ENCODE measurements at places on chromosomes 2 and 18.

- no peak for DNase-seq
Observed at GRCh38 chr2:105827351-105828096, 82.8 kb downstream of the NCK2 start.

GRCh38 chr2:1518331-1518803, 105.1 kb downstream of the TPO start:
- no peak for DNase-seq

- no peak for DNase-seq
Observed at GRCh38 chr2:60007671-60008070, 545.8 kb downstream of the BCL11A start.

- no peak for DNase-seq
Observed at GRCh38 chr2:233938676-233939370, 21.6 kb downstream of the TRPM8 start.

DNA sequence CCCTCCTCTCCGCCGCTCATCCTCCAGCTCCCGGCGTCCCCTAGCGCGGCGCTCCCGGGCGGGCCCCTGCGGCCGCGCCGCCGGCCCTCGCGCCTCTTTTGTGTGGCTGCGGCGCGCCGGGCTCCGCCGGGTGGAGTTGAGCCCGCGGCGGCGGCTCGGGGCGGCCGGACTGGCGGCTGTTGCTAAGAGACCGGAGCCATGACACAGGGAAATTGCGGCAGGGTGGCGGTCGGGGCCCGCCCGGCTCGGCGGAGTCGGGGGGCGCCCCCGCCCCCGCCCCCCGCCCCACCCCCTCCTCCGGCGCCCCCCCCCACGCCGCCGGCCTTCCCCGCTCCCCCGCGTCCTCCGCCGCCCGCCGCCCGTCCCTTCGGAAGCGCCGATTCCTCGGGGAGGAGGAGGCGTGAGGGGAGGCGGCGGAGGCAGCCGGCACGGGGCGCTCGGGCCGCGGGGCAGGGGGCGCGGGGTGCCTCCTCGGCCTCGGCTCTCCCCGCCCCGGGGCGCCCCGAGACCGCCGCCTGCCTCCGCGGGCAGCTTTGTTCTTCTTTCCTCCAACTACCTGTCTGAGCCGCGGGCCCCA, at the start of gene TMEM200C:
Gene TMEM200C (minus strand): TSS at position 224 of the 577 bp plus-strand sequence. CDS start 3,459 bp downstream, outside the sequence.
- no peak for DNase-seq

DNA sequence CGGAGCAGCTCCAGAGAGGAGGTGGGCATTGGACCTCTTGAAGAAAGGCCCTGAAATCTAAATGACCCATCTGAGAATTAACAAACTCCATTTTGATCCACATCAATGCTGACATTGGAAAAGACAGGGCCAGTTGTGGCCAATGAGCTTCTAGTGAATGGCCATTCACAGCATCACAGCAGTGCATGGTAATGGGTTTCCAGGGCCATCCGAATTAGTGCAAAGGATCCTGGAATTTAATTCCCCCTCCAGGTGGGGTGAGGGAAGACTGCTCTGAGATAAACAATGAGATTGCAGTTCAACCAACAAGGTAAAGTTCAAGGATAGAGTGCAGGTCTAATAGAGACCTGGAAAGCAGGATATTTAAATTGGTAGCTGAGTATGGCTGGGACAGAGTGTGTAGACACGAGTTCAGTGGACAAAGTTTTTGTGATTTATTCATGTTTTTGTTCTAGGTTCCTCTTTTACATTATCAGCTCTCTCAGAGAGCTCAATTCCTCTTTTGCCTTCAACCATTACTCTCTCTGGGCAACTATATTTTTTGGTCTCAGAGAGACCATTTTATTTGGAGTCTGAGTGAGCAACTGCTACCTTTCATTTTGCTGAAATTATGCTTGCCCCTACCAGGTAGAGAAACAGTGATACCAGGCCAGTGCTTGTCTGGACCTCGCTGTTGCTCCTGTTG, 5.0 kb downstream of the TACR1 start:
- DNase-seq: no peak

DNA sequence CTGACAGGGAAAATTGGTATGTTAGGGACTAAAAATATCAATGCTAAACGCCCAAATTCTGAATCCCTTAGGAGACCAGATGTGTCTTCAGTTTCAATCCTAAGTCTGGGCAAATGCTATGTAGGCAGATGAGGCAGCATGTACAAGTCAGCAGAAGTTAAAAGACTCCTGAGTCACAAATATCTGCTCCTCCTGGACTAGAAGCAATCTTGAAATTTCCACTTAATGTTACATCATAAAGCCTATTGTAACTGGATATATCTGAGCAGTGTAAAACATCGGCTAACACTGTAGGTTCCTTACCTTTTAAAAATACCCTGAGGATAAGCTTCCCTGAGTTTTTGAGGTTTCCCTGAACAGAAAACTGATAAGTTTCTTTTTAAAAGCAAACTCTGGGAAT, 1087.6 kb upstream of the PIK3C3 start:
- DNase-seq: no peak

GRCh38 chr2:218880859-218881594, 375 bp downstream of the WNT10A start:
- DNase-seq: no peak

DNA sequence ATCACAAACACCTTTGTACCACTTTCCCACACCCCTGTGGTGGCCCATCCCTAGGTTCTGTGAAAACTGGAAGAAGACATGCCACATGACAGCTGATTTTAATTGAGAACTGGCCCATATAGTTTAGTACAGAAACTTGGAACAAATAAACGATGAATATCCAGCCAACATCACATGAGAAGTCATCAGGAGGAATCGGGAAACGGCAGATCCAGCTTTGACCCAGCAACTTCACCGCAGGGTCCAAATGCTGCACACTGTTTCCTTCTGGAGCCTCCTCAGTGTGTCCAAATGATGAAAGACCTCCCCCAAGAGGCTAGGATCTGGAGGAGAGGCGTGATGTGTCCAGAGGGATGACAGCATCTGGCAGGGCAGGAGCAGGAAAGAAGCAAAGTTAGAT, 75.5 kb downstream of the COPS8 start:
- DNase-seq: peak; percentile 92

GRCh38 chr2:181910028-181910831, 18.7 kb downstream of the ITPRID2 start:
- DNase-seq: no peak

DNA sequence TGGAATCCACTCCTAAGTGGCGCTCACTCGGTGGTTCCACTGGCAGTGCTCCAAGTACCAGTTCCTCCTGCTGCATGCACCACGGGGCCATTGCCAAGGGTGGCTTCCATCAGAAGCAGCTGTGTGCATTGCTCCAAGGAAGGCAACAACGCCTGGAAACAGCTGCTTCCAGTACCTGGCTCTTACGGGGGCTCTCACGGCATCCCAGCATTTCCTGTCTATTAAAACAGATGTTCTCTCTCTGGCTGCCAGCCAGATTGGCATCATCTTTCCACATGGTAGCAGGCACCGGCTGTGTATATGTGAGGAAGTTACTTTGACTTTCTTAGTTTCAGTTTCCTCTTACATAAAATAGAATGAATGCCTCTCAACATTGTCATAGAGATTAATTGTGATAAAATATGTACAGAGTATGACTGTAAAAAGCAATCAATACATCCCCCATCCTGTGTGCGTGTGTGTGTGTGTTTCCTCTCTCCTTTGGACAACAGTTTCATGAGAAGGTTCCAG, 84.9 kb downstream of the CMPK2 start:
- DNase-seq: no peak

DNA sequence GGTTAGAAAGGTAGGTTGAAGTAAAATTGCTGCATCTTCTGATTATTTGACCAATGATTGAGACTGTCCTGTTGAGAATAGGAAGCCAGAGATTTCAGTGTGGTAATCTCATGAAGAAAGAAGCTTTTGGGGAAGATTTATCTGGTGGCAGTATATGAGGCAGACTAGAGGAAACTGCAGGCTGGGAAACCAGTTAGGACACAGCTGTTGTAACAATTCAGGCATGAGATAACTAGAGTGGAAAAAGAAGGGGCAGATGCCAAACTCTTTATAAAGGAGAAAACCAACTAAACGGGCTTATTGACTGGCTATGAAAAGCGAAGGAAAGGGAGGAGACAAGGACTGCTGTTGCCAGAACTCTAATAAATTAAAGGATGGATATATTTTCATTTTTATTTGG, 155.6 kb downstream of the TTC27 start:
- no peak for DNase-seq

DNA sequence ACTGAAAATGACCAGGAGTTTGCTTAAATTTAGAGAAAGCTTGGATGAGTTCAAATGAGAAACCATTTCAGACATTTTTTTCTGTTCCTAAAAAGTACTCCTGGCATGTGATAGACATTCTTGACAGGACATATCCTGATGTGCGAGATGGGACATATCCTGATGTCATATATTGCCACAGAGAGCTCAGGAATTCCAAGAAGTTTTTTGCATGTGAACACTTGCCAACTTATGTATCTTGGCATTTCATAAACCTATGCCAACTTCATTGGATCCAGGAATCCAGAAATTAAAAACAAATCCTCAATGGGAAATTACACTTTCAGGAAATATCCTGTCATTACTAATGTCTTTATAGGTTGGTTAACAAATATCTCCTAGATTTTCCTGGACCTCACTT, 2.9 kb upstream of the SERPINB3 start:
- no peak for DNase-seq

- peak; percentile 14 for DNase-seq
Observed at GRCh38 chr2:56209701-56210100, 25.9 kb downstream of the CCDC85A start.

DNA sequence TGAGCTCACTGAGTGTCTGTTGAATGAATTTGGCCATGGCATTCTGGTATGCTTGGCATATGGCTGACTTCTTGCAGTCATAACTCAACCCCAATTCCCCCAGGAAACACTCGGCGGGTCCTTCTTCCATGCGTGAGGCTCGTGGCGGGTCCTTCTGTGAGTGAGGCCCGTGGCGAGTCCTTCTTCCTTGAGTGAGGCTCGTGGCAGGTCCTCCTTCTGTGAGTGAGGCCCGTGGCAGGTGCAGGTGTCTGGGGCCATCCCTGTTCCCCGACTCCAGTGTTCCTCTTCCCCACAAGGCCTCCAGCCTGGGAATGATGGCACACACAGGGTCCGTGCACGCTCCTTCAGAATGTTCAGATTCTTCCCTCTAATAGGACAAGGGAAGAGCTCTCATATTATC, 169.0 kb downstream of the EIPR1 start:
- DNase-seq: no peak

GRCh38 chr2:168811696-168812095, 9.3 kb downstream of the NOSTRIN start:
- no peak for DNase-seq

DNA sequence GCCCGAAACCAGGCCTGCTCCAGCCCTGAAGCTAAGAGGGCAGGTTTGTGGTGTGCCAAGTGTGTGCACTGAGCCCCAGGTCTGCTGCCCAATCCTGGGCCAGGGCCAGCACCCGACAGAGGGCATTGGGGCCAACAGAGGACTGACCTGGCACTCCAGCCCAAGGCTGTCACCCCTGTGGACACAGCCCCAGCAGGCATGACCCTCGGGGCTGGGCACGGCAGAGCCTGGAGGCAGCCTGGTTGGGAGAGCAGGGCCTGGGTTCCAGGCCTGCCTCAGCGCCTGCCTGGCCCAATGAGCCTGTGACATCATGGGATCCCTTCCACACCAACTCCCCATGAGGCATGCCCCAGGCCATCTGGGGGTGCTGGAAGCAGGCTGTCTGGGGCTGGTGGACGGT, 10.8 kb upstream of the SNED1 start:
- no peak for DNase-seq

DNA sequence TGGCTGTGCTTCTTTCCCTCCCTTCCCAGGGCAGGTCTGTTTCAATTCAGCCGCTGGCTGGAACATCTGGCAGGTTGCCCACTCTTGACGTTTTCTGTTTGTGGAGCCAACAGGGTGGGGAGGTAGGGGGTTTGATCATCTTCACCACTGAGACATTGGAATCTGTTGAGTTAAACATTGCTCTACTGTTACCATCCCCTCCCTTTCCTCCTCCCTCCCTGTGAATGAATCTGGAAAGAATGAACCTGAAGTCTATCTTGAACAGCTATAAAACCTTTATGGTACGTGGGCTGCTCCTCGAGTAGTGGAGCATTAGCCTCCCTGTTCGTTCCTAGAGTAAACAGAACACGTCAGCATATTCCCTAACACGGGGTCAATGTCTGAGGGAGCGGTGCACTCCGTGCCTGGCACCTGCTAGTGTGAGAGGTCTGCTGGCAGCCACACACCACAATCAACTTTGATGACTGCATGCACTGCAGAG, 249.9 kb upstream of the RBBP8 start:
- DNase-seq: no peak

GRCh38 chr2:185373229-185373628, 365.4 kb upstream of the FSIP2 start:
- DNase-seq: no peak

DNA sequence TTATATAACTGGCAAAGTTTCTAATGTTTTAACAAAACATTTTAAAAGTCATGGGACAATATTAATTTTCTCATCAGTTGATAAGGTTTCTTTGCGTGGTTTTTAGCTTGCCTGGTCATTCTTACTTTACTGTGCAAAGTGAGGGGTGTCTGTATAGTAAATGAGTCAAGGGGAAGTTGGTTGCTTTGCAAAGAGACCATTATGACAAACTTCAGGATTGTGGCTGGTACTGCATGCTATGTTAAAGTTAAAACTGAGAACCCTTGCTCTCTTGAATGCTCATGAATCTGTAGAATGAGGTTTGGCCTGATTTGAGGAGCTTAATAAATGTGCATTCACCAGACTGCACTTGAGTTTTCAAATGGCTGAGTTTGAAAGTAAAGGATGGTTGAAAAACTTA, 47.0 kb downstream of the COL4A4 start:
- no peak for DNase-seq

DNA sequence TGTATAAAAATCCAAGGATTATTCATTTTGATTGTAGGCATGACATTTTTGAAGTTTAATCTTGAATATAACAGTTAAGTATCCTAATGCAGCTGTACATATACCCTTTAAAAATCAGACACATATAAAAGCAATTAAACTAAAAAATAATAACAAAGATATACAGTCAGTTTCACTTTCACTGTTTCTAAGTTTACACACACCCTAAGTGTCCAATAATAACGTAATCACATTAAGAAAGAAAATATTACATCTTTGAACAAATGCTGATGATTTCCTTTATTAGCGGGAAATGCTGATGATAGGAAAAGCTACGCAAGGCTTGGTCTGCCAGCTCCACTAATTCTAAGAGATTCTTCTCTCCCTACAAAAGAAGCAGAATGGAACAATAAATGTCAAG, 38.8 kb downstream of the RTTN start:
- no peak for DNase-seq
